ENCODE measurements at places on chromosomes 12 and 14. TPM values are rescaled to one million over a fixed set of nuclear protein-coding genes. Genes with fewer than 3 reads are reported as not detected.

- DNase-seq: no peak
Observed at GRCh38 chr12:2092354-2092753, 39.6 kb downstream of the CACNA1C start.

DNA sequence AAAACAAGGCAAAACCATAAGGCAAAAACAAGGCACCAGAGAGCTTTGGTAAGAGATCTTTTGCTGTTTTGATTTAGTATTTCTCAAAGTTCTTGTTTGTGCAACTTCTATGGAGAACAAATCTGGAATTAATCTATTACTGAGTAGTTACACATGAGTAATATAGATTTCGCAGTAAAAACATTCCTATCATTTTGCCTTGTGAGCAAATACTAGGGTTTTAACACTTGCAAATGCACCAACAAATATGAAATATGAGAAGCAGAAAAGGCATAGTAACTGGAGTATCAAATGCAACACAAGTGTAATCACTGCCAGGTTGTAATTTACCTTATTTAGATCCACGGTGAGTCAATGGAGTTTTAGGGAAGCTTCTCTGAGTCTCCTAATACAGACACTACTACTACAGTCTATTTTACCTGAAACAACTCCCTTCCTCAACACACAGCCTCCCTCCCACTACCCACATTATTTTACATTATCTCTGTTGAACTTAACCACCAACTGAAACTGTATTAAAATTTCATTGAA lies 324.1 kb downstream of the FLRT2 start:
- DNase-seq: no peak

Gene KRT79
- not detected for total RNA-seq

GRCh38 chr12:112798048-112798760 lies 6.7 kb downstream of the RPH3A start:
- no peak for DNase-seq

DNA sequence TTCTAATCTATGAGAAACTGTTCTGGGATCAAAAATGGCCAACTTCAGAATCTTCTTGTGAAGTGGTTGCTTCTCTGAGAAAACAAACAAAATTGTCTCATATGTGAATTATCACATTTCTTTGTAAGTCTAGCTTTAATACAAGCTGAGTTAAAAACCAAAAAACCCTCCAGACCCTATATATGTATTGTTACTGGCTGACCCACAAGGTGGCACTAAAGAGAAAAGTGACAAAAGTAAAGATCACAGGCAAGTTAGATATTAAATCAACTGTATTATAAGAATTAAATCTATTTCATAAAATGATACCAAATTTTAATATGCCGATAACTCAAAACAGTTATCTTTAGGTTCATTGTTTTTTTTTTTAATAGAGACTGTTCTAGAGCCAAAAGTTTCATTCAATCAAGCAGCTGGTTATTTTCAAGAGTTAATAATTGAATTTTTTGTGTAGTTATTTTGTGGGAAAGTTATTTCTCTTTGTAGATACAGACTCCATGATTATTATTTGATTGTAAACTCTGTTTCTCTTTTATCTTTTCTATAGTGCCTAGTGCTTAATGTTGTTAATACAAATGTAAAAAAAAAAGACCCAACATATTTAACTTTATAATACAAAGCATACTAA lies 7.5 kb upstream of the TRHDE start:
- peak; percentile 5 for DNase-seq

Data from myocyte (in vitro differentiated cells).